ENCODE measurements at places on chromosomes 7 and 10.
A peak's percentile ranks its signal among the peaks of the same experiment; 100 is the strongest.

DNA sequence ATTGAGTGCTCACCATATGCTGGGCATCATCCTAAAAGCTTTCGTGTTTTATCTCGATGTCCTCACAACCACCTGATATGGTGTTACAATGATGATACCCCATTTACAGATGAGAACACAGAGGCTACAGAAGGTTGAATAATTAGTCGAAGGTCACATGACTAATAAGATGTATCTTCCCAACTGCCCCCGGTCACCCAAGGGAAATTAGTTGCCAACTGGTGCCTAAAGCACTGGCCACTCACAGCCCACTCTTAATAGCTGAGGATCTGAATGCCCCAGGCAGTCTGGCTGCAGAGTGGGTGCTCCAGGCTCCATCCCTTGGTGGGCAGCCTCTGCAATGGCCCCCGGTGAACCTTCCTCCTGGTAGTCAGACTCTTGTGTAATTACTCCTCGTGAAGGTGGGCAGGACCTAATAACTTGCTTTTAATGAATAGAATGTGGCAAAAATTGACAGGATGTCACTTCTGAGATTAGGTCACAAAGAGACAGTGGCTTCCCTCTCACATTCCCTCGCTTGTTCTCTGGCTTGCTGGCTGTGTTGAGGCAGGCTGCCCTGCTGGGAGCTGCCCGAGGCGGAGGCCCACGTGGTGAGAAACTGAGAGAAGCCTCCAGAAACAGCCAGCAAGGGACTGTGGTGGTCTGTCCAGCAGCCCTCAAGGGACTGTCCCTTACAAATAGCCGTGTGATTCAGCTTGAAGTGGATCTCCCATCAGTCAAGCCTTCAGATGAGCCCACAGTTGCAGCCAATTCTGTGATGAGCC is 109.4 kb downstream of the ARHGAP22 start:
- DNase-seq, result no peak

GRCh38 chr10:107230887-107231286 is 66.4 kb upstream of the SORCS1 start:
- no peak for DNase-seq

- no peak for DNase-seq
These were observed 5.7 kb upstream of the TAS2R60 start for GRCh38 chr7:143437578-143437977.

DNA sequence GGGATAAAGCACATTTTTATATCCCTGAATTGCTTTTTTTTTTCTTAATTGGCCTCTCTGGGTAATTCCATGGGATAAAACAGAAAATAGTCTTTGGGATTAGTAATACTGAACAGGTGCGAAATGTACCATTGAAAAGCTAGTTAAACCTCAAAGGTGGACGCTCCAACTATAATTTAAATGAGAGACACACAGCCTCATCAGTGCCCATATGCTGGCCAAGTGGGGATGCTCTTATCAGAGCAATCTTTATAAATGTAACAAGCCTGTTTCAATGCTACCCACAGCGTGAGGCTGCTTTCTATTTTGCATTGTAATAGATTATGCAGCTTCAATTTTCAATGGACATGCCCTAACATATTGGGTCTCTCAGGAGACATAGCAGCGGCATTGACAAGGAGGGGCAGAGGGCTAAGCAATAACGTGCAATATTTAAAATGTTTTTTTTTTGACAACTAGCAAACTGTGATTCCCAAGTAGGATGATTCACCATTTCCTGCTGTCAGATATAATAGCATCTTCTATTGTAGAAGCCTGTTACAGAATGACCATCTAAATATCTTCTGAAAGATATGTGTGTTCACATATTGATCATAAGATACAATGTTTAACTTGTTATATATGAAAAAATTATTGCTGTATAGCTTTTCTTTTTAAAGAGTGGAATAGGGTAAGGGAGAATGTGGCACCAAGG is 91.3 kb upstream of the BET1 start:
- DNase-seq, result no peak

- peak; percentile 39 for DNase-seq
These were observed 33.6 kb downstream of the JMJD1C start for GRCh38 chr10:63431962-63432797.

DNA sequence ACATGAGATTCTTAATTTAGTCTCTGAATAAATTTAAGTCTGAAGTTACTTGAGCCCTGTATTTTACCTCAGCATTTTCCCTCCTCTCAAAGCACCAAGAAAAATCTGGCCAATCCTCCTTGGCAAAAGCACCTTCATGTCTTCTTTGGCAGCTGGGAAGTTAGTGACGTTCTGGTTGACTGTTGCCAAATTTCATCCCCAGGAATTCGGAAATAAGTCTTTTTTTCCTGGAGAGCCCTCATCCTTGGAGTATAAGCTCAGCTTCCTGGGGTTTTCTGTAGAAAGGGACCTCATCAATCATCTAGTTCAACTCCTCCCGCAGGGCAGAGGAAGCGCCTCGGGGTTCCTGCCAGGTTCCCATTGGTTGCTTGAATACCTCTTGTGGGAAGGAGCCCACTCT is 377.6 kb downstream of the PHTF2 start:
- DNase-seq, result peak; percentile 87

All from fibroblast of the aortic adventitia (primary cell).